ENCODE measurements at places on chromosomes 11 and 22. TPM values are rescaled to one million over a fixed set of nuclear protein-coding genes. Genes with fewer than 3 reads are reported as not detected.

Gene SLC22A12
- not detected for polyA plus RNA-seq

Gene UPB1
- not detected for polyA plus RNA-seq

Gene CHADL
- 0.90 TPM for polyA plus RNA-seq

Gene APOBEC3F
- 16.8 TPM for polyA plus RNA-seq

Gene FAM227A
- polyA plus RNA-seq: not detected

Gene TTC36
- 0.37 TPM for polyA plus RNA-seq

Gene CHRNA10
- polyA plus RNA-seq: 0.26 TPM

Gene ARHGAP42
- 0.27 TPM for polyA plus RNA-seq

Gene APOA1
- polyA plus RNA-seq: 0.42 TPM

Gene SAA4
- polyA plus RNA-seq: not detected
